ENCODE measurements at places on chromosomes 13 and 19. TPM values are rescaled to one million over a fixed set of nuclear protein-coding genes. Genes with fewer than 3 reads are reported as not detected.

DNA sequence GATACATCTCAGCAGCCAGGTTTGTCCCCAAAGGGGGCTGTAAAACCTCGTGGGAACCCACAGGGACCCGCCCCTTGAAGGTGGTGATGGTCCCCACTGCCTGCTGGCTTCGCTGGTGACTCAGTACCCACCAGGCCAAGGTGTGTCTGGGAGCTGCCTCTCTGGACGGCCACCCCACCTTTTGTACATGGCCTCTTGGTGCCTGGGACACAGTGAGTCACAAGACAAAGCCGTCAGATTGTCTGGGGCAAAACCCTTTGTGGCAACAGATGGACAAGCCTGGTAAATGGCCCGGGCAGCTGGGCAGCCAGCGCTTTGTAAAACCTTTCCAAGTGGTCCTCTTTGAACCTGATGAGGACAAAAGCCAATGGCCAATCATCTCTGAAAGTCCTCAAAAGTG is 27.9 kb upstream of the KLF2 start:
- DNase-seq = no peak

DNA sequence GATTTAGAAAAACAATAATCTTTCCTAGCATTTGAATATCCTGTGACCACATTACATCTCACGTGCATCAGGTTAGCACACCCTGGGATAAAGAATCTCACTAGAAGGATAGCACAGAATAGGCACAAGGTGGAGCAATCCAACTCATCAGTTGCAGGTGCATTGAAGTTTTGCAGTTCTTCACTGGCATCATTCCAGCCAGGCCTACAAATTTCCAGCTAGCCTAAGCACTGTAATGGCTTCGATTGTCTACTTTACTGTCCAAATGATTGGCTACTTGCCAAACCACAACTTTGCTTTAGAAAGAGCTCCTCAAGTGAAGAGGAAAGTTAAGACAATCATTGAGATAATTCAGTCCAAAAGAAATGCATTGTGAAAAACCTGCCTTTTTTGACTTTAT is 89.5 kb downstream of the SPRY2 start:
- DNase-seq = no peak

The SPINT2 gene
- 174 TPM for total RNA-seq

The SLC25A15 gene
- total RNA-seq = 7.1 TPM

GRCh38 chr13:73608711-73609485 is 525.3 kb downstream of the KLF12 start:
- DNase-seq = no peak

DNA sequence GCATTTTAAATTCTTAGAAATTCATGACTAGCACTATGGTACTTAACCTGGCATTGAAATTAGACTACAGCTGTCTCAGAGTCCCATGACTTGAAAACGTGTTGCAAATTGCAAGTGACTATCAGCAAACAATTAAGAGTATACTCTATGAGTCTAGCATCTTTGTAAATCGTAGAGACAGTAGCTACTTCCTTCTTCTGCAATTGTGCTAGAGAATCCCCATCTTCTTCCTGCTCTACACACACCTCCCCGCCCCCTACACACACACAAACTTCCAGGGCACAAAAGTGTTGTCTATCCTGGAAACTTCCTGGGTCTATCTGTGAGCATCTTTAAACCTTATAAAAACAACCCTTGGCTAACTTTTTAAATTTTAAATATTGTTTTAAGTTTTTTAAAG is 35.2 kb upstream of the MIR17HG start:
- DNase-seq = no peak

All from vagina (tissue), 2 donors.